ENCODE measurements at places on chromosomes 1 and 21.

- DNase-seq, result no peak
Measured at GRCh38 chr1:85464497-85465098, 361 bp downstream of the DDAH1 start.

DNA sequence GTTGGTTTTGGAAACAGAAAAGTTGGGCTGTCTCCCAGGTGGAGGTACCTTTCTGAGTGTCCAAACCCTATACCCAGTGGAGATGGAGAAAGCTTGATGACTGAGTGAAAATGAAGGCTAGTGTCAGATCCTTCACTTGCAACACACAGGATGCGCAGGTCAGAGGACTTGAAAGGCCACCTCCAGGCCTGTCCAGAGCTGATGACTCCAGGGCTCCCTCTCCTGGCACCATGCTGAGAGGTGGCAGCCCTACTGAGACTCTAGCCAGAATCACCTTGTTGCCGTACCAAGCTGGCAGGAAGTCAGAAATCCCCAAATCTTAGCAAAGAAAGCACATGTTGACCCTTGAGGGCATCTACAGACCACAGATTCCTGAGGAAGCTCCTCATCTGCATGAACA is 16.4 kb downstream of the KNCN start:
- no peak for DNase-seq

GRCh38 chr1:151934048-151934493 is 24.8 kb upstream of the THEM4 start:
- peak; percentile 78 for DNase-seq

- DNase-seq, result no peak
Measured at GRCh38 chr1:77688939-77689338, 6.5 kb upstream of the ZZZ3 start.

DNA sequence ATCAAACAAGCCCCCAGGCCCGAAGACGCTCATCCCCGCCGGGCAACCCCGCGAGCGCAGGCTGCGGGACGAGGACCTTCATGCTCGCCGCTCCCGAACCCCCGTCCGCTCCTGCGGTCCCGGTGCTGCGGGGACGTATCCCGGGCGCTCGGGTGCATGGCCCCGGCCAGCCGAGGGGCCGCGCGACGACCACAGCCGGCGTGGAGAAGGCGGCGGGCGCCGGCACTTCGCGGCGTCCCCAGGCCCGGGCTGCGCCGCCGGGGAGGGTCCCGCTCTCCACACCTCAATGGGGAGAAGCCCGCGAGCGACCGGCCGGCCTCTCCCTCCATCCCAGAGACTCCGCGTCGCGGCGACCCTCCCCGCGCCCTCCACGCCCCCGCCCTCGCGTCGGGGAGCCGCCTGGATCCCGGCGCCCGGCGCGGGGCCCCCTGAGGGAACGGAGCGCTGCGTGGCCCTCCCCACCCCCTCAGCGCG is 401 bp downstream of the ERRFI1 start:
- peak; percentile 1 for DNase-seq

GRCh38 chr1:182707122-182707521 is 22.7 kb upstream of the RGS8 start:
- DNase-seq, result no peak

DNA sequence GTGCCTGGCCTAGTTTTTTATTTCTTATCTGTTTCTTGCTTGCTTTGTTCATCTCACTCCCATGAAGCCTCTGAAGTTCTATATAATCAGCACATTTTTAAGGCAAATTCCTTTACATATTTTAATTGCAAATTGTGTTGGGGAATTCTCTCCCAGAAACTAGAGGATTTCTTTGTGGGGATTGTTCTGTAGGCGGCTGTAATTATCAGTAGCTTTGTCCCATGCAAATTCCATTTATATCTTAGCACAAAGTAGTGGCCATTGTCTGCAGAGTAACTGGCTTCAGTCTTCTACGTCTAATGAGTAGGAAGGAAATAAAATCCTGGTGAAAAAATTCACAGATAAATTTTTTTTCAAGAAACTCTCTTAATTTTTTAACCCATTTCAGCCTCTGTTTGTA is 35.7 kb downstream of the CLEC20A start:
- DNase-seq, result no peak

DNA sequence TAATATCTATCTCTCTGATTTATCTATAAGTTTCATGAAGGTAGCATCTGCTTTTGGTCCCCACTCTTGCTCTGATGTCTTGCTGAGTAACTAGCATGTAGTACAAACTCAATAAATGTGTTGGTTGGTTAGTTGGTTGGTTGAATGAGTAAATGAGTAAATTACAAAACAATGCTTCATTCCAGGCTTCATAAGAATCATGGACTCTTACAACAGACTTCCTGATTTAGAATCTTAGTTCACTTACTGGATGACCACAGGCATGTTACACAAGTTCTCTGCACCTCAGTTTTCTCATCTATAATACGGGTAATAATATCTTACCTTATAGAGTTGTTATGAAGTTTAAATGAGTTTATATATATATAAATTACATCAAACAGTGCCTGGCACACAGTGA is 98.6 kb downstream of the ZNF281 start:
- no peak for DNase-seq

- no peak for DNase-seq
Measured at GRCh38 chr1:205370780-205371179, 14.1 kb upstream of the KLHDC8A start.

DNA sequence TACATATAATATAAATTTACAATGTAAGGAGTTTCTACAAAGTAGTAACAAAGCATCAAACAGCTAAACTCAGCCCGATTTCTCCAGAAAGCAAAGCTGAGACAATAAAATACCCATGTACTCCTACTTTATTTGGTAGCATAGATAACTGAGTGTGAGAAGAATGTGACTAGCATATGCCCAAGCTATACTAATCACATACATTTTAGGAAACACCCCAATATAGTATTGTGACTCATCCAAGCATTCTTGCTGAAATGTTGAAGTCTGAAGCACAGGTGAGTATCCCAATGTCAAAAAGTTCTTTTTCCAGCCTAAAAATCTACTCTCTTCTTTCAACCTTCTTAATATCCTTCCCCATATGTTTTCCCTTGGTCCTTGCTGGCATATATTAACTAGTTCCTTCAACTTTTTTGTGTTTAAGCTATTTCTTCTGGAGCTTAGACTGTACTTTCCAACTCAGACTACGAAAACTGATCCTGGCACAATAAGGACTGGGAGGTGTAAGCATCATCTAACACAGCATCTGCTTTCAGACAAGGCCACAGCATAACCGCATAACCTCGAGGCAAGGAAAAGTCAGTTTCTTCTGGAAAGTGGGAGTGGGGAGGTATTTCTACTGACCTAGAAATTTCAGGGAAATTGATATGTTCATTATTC is 163.0 kb upstream of the RNPC3 start:
- DNase-seq, result no peak
